ENCODE measurements at places on chromosomes 16 and 17.
A peak's percentile ranks its signal among the peaks of the same experiment; 100 is the strongest.

GRCh38 chr17:63434951-63435571 is 11.0 kb downstream of the CYB561 start:
- DNase-seq, result peak; percentile 28

- no peak for DNase-seq
Measured at GRCh38 chr17:76909971-76910760, 42.0 kb downstream of the MGAT5B start.

DNA sequence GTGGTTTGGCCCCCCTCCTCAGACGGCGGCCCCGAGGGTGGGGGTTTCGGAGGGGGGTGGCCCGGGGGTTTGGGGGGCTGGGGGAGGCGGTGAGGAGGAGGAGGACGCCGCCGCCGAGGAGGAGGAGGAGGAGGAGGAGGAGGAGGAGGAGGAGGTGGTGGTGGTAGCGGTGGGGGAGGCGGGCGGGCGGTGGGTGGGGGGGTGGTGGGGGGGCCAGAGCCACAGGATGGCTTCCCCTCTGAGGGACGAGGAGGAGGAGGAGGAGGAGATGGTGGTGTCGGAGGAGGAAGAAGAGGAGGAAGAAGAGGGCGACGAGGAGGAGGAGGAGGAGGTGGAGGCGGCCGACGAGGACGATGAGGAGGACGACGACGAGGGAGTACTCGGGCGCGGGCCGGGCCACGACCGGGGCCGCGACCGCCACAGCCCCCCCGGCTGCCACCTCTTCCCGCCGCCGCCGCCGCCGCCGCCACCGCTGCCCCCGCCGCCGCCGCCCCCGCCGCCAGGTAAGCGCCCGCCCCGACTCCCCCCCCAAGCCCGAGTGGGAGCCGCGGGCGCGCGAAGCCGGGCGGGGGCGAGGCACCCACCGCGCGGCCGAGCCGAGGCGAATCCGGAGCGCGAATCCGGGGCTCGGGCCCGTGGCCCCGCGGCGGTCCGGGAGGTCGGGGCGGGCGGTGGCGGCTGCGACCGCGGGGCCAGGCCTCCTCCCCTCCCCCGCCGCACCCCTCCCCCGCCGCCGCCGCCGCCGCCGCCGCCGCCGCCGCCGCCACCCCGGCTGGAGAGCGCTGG is 3.8 kb upstream of the CHD3 start:
- DNase-seq, result no peak

DNA sequence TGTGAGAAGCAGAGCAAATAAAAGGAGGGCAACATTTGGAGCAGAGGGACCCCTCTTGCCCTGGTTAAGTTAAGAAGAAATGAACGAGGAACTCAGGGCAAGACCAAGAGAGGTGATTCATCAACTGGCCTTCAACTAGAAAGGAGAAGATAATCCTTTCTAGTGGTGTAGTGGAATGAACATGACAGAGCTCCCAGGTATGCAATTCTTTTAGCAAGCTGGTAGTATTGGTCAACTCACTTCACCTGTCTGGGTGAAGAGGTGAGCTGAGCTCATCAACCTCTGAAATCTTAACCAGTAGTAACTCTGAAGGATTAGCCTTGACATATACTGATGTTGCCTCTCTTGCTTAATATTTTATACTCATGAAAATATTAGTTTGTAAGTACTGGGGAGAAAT is 1024.7 kb upstream of the GOT2 start:
- no peak for DNase-seq

DNA sequence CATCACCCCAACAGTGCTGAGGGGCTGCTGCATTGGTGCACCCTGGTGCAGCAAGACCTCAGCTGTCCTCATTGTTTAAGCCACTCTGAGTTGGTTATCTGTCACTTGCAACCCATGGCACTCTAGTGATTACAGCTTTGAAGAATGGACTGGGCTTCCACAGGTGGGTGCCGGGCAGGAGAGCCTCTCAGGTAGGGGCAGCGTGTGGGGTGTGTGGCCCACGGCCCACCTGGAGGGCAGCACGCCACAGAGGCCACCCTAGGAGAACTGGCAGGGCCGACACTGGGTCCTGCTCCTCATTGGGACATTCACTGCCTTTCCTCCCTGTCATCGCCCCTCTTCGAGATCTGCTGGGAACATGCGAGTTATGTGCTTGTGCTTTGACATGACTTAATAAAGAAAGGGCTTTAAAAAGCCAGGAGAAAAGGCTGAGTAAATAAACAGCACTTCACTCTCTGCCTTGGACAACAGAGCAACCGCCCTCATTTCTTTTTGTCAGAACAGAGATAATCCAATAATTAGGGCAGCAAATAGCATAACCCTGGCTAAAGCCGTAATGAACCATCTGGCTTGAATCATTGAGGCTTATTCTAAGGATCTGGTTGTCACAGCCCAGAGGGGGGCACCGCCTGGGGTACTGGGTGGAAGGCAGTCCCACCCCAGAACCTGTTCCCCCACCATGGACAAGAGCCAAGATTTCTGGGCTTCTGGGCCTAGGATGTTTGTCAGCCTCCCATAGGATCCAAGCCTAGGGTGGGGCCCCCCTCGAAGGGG is 3.0 kb downstream of the DOC2B start:
- no peak for DNase-seq

DNA sequence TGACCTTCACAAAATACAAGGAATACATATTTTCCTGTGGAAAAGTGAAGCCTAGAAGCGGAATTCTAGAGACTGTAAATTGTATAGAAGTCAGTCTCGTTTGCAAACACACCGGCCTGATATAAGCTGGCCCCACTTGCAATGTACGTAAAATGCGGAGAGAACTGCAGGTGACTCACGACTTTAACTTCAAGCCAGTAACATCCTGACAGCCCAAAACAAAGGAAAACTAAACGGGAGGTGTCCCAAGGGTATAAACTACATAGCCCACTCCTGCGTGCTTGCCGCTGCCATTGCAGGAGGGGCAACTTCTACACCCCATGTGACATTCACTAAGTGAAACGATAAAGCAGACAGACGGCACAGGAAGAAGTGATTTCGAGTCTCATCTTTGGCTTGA is 101.6 kb downstream of the CYTH1 start:
- DNase-seq, result no peak

GRCh38 chr17:17121162-17121561 is 78.9 kb downstream of the MPRIP start:
- peak; percentile 57 for DNase-seq

- DNase-seq, result no peak
Measured at GRCh38 chr17:60106340-60107059, 27.8 kb upstream of the HEATR6 start.

GRCh38 chr17:48989100-48989499 is 8.1 kb upstream of the IGF2BP1 start:
- DNase-seq, result no peak

- DNase-seq, result no peak
Measured at GRCh38 chr17:7004398-7005253, 7.8 kb upstream of the RNASEK start.

GRCh38 chr17:8220783-8221662 is 10.6 kb upstream of the AURKB start:
- peak; percentile 80 for DNase-seq

GRCh38 chr17:64230791-64231408 is 32.2 kb downstream of the TEX2 start:
- DNase-seq, result no peak

DNA sequence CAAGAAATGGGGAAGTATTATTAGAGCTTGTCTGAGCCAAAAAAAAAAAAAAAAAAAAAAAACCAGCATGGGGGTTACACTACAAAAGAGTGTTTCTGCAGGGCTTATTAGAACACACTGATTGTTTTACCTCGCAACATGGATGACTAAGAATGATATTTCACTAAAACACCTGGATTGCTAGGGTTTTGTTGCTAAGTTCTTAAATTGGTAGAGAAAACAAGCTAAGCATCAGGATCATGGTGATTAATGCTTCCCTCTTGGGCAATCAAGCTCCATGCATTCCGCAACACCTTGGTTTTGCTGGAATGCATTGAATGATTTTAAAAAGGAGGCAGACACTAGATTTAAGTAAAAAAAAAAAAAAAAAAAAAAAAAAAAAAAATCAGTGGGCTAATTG is 931.4 kb upstream of the CDH8 start:
- DNase-seq, result no peak

DNA sequence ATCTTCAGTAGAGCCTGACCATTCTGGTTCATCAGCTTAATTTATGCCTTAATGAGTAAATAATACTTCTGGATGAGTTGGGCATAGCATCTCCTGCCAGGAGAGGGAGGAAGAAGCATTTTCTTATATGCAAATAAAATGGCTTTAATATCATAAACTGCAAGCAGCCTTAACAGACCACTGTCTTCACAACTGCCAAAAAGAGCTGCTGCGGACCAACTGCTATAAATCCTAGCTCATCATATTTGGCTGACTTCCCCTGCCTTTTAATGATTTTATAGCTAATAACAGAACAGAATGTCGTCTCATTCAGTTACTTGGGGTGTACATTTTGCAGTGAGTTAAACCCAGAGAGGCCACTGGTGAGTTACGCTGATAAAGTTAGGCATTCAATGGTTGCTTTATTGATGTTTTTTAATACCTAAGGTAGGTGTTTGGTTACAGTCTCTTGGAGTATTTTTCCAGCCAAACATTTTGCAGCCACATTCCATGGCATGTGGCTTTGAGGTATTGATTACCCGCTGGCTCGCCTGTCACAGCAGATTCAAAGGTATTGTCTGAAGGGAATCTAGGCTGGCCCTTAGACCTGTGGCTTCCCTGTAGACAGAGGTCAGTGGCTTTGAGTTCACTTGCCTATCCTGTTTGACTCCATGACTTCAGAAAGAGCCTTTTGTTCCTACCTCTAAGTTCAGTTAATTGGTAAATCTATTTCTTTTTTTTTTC is 16.4 kb downstream of the FAM20A start:
- no peak for DNase-seq

- no peak for DNase-seq
Measured at GRCh38 chr17:34318474-34318873, 761 bp upstream of the CCL8 start.
